ENCODE measurements at places on chromosomes 5 and 9. TPM values are rescaled to one million over a fixed set of nuclear protein-coding genes. Genes with fewer than 3 reads are reported as not detected.

GRCh38 chr5:125251703-125252102 lies 505.3 kb upstream of the ZNF608 start:
- no peaks in the 10 kb centered on the region for H3K4me1 ChIP-seq
- no peak overlapping the region for H3K4me3 ChIP-seq
- no peaks in the 10 kb centered on the region for H3K27me3 ChIP-seq

DNA sequence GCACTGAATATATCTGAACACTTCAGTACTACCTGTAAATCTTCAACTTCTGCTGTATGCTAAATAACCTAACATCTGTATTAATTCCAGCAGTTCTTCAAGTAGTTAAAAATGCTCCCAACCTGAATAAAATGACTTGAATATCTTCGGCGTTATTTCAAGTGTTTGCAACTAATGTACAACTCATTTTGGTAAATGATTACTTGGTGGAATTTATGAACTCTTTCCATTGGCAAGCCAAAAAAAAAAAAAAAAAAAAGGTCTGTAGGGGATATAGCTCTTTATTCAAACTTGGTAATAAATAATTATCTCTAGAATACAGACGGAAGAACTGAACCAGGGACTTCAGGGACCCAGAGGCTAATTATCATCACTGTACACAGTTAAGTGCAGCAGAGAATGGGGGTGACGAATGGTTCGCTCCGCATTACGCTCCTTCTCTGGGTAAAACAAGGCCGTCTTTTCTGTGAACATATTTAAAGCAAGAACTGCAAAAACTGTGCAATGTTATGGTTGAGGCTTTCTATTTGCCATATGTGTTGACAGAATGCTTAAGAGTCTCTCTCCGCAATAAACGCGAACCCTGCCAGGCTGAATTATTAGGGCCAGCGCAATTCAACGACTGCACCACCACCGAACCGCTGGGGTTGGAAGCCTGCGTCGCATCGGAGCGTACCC lies 1.9 kb upstream of the ERBIN start:
- peak overlapping the region; percentile 97 for H3K27ac ChIP-seq
- no peak for DNase-seq
- H3K27me3 ChIP-seq: no peaks in the 10 kb centered on the region
- no peaks in the 10 kb centered on the region for H3K36me3 ChIP-seq
- H3K4me1 ChIP-seq: peaks cover 4% of the 10 kb centered on the region

- H3K27me3 ChIP-seq: no peaks in the 10 kb centered on the region
- H3K4me3 ChIP-seq: no peak overlapping the region
- no peaks in the 10 kb centered on the region for H3K4me1 ChIP-seq
- no peaks in the 10 kb centered on the region for H3K36me3 ChIP-seq
- no peak for DNase-seq
These were observed 29.3 kb downstream of the ZDHHC11 start for GRCh38 chr5:821504-821903.

DNA sequence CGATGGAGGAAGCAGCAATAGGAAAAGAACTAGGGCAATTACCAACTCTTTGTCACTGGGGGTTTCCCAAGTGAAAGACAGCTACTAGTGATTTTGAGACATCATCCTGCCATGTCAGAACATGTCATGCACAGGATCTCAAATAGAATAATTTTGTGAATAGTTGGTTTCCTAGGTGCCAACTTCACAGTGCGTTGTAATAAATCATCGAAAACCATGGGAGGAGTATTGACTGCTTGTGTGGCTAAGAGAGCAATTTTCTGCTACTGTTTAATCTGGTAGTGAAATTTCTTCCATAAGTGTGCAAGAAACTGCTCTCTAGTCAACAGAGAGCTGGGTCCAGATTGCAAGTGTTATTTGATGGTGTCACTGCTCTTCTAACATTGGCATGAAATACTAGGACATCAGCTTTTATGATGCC lies 168.6 kb downstream of the NNT start:
- H3K4me1 ChIP-seq: peaks cover 9% of the 10 kb centered on the region
- H3K4me3 ChIP-seq: no peak overlapping the region
- no peak overlapping the region for H3K27ac ChIP-seq
- no peak for DNase-seq
- no peaks in the 10 kb centered on the region for H3K27me3 ChIP-seq

GRCh38 chr5:123705741-123706140 lies 193.8 kb downstream of the CSNK1G3 start:
- H3K4me1 ChIP-seq: peaks cover 3% of the 10 kb centered on the region
- no peak overlapping the region for H3K27ac ChIP-seq
- H3K36me3 ChIP-seq: no peaks in the 10 kb centered on the region

GRCh38 chr5:107112216-107112615 lies 558.5 kb downstream of the EFNA5 start:
- no peak overlapping the region for H3K4me3 ChIP-seq
- no peak overlapping the region for H3K27ac ChIP-seq

DNA sequence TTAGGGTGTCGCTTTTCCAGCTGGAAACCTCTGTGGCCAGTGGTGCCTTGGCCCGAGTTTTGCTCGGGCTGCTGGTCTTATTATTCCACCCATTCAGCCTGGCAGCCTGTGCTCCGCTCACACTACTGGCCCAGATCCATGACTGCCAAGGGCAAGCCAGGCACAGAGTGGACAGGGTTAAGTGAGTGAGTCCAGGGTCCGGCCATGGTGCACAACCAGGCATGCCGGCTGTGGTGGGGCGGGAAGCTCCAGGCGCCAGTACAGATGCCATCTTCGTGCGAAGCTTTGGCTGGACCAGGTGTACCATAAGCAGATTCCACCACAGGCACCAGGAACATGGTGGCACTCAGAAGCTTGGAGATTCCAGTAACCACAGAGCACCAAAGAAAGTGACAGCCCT lies 580.2 kb upstream of the FAM174A start:
- no peaks in the 10 kb centered on the region for H3K36me3 ChIP-seq
- no peaks in the 10 kb centered on the region for H3K4me1 ChIP-seq
- H3K27ac ChIP-seq: no peak overlapping the region

DNA sequence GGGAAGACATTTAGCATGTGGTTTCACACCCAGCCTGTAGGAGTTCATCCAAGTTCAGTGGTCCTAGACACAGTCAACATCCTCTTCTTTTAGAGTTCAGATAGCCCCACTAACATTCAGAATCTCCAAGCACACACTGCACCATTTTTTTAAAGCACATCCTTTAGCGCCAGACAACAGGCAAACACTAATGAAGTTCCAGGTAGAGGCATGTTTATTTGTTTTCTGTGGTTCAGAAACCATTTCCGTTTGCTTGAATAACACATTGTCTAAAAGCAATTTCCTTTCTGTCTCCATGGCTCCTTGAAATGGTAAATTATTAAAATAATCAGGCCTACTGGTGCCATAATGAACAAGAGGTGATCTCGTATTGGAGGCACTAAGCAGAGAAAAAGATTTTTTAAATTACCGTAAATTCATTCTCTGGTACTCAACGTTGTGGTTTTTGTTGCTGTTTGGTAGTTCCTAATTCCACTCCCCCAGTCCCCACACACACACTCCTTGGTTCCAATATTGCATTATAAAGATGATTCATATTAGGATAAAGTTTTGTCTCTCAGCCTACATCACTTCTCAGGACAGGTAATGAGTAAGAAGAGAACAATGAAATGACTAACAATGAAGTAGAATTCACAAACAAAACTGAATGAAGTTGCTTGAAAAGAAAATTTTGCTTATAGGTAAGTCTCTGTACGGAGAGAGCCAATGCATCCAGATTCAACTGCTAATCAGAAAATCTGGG lies 153.1 kb downstream of the PCSK1 start:
- no peaks in the 10 kb centered on the region for H3K27me3 ChIP-seq
- peaks cover 10% of the 10 kb centered on the region for H3K4me1 ChIP-seq
- no peaks in the 10 kb centered on the region for H3K36me3 ChIP-seq
- DNase-seq: no peak

DNA sequence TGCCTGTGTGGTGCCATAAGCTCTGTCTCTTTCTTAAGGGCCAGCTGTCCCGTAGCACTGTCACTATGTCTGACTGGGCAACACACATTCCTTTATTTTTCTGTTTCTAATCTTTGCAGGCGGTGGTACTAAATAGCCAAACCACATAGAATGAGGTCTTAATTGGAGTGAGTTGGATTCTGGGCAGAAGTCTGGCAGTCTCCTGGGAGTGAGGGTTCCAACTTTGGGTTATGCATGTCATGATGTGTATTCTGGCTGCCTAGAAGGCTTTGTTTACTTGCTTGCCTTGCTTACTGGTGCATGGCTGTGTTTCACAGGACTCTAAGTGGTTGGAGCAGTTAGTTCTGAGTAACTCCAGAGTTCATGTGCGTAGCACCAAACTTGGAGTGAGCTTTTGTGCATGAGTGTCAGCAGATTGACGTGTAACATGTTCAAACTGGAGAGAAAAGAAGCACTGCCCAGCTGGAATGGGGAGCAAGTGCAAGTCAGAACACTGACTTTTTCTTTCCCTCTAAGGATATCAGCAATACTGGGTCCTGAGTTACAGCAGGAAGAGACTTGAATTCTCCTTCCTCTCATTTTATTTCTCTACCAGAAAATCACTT lies 185.8 kb downstream of the PCSK1 start:
- DNase-seq: peak; percentile 26
- no peaks in the 10 kb centered on the region for H3K27me3 ChIP-seq
- H3K36me3 ChIP-seq: no peaks in the 10 kb centered on the region
- peaks cover 34% of the 10 kb centered on the region for H3K4me1 ChIP-seq
- no peak overlapping the region for H3K4me3 ChIP-seq

DNA sequence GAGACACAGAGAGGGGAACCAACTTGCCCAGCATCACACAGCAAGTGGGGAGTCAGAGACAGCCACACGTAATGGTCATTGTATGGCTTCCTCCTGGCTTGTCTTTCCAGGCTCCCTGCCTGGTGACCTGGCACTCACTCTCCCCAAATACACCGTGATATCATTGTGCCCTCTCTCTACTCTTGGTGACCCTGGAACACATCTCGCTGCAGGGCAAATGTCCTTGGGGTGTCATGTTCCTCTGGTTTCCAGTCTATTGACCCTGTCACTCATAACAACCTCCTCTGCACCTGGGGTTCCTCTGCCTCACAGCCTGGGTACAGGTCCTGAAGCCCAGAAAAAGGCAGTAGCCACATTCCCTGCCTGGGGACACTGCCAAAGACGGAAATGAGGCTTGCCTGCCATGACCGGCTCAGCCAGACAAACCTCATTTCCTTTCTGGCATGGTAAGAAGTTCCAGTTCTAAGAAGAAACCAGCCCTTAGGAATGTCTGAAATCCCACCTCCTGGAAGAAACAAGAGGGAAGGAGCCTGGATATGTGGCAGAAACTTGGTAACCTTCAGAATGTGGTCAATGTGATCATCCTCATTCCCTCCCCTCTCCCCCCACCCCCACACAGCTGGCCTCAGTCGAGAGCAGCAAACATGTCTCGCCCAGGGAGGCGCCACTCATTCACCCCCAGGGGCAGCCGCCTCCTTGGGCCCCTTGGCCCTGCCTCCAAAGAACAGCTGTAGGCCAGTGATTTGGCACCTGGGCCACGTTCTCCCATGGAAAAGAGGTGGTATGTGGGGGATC lies 30.6 kb upstream of the SMU1 start:
- peak overlapping the region; percentile 69 for H3K27ac ChIP-seq
- no peak overlapping the region for H3K4me3 ChIP-seq
- H3K36me3 ChIP-seq: peaks cover 24% of the 10 kb centered on the region
- DNase-seq: peak; percentile 65
- peaks cover 10% of the 10 kb centered on the region for H3K4me1 ChIP-seq

- peaks cover 4% of the 10 kb centered on the region for H3K4me1 ChIP-seq
- no peaks in the 10 kb centered on the region for H3K36me3 ChIP-seq
- H3K27me3 ChIP-seq: no peaks in the 10 kb centered on the region
- DNase-seq: no peak
- no peak overlapping the region for H3K27ac ChIP-seq
- H3K4me3 ChIP-seq: no peak overlapping the region
These were observed 468.4 kb downstream of the PTPRD start for GRCh38 chr9:10144355-10144754.

GRCh38 chr9:119675951-119676350 lies 306.7 kb upstream of the BRINP1 start:
- H3K4me3 ChIP-seq: no peak overlapping the region
- no peaks in the 10 kb centered on the region for H3K27me3 ChIP-seq
- no peaks in the 10 kb centered on the region for H3K36me3 ChIP-seq
- no peak overlapping the region for H3K27ac ChIP-seq

DNA sequence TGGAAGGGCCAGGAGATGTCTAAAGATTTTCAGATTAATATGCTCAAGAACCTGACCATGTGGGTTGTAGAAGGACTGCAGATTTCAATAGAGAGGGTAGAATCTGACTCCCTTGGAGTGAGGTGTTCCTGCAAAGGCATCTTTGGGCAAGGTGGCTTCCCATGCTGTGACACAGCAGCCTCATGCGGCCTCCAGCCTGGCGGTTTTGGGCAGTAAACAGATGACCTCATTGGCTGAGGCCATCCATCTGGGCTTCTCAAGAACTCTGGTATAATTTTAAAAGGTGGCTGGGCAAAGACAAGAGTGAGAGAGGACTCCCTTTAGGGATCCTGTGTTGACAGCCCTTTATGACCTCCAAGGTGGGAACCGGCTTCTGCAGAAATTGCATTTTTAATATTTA lies 90.3 kb upstream of the ERCC6L2 start:
- no peaks in the 10 kb centered on the region for H3K27me3 ChIP-seq
- peaks cover 6% of the 10 kb centered on the region for H3K4me1 ChIP-seq
- no peaks in the 10 kb centered on the region for H3K36me3 ChIP-seq
- no peak for DNase-seq
- H3K27ac ChIP-seq: no peak overlapping the region

- peaks cover 58% of the 10 kb centered on the region for H3K4me1 ChIP-seq
- no peaks in the 10 kb centered on the region for H3K36me3 ChIP-seq
These were observed 15.1 kb upstream of the PHF19 start for GRCh38 chr9:120891884-120892747.

DNA sequence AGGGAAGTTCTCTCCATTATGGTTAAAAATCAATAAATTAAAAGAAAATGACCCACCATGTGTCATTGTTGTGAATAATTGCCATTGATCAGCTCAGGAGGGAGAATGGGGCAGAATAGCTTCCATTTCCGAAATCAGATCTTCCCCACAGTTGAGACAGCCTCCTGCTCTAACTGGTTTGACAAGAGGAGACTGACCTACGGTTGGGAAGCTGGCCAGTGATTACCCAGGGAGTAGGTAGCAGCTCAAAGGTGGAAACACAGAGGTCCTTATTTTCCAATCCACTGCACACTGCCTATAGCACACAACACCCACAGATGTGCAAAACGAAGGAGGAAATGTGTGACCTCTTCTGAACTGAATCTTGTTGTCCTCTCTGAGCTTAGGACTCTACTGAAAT lies 69.0 kb upstream of the DAPK1 start:
- no peaks in the 10 kb centered on the region for H3K27me3 ChIP-seq
- no peak overlapping the region for H3K27ac ChIP-seq
- H3K4me1 ChIP-seq: peaks cover 6% of the 10 kb centered on the region

GRCh38 chr9:102499468-102499867 lies 495.7 kb upstream of the CYLC2 start:
- no peaks in the 10 kb centered on the region for H3K36me3 ChIP-seq
- DNase-seq: no peak
- no peak overlapping the region for H3K27ac ChIP-seq
- no peak overlapping the region for H3K4me3 ChIP-seq

Gene PCAT7
- 0.18 TPM for polyA plus RNA-seq

Gene SLC31A1
- polyA plus RNA-seq: 8.2 TPM

Gene SUSD3
- 2.9 TPM for polyA plus RNA-seq

Gene MOCS2
- polyA plus RNA-seq: 96.4 TPM

Gene DRD1
- not detected for polyA plus RNA-seq

Gene CAMK2A
- polyA plus RNA-seq: 0.15 TPM

Gene LRRC19
- not detected for polyA plus RNA-seq

Gene NPR3
- polyA plus RNA-seq: 0.25 TPM

Data from stomach (tissue), 19 donors.